ENCODE measurements at places on chromosomes 16 and 17. TPM values are rescaled to one million over a fixed set of nuclear protein-coding genes. Genes with fewer than 3 reads are reported as not detected.

TUBB3 gene
- total RNA-seq: 311 TPM

C1QTNF1 gene
- 1.7 TPM for total RNA-seq

SMIM5 gene
- not detected for total RNA-seq

- peaks cover 10% of the 10 kb centered on the region for H3K36me3 ChIP-seq
- peaks cover 21% of the 10 kb centered on the region for H3K4me1 ChIP-seq
- no peaks in the 10 kb centered on the region for H3K27me3 ChIP-seq
- H3K4me3 ChIP-seq: no peak overlapping the region
Measured at GRCh38 chr17:66313325-66313724, 10.9 kb downstream of the PRKCA start.

- no peaks in the 10 kb centered on the region for H3K36me3 ChIP-seq
- no peaks in the 10 kb centered on the region for H3K27me3 ChIP-seq
- H3K4me3 ChIP-seq: no peak overlapping the region
- H3K27ac ChIP-seq: no peak overlapping the region
- peaks cover 32% of the 10 kb centered on the region for H3K4me1 ChIP-seq
- DNase-seq: peak; percentile 42
Measured at GRCh38 chr16:57624044-57624688, 4.3 kb upstream of the ADGRG1 start.

DNA sequence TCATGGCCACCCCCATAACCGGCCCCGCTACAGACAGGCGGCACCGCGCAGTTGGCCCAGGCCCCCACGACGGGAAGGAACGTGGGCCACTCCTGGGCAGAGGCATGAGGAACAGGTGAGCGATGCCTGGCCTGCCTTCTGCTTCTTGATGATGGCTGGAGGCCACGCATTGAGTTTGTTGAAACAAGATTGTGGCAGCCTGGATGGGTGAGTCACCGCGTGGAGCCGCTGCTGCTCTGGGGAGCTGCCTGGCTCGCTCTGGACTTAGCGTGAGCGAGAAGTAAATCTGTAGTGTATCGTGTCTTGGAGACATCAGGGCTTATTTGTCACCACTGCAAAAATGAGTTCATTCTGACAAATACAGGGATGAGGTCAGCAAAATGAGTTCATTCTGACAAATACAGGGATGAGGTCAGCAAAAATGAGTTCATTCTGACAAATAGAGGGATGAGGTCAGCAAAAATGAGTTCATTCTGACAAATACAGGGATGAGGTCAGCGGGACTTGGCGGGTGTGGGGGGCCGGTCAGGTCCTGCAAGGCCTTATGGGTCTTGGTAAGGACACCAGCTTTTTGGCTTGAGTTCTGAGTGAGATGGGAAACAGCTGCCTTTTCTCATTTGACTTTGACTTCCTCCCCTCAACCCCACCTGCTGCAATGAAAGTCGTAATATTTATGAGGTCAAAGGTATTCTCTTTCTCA is 93.0 kb downstream of the SEC14L1 start:
- H3K27ac ChIP-seq: peak overlapping the region; percentile 17
- peaks cover 9% of the 10 kb centered on the region for H3K4me1 ChIP-seq
- no peaks in the 10 kb centered on the region for H3K27me3 ChIP-seq

DNA sequence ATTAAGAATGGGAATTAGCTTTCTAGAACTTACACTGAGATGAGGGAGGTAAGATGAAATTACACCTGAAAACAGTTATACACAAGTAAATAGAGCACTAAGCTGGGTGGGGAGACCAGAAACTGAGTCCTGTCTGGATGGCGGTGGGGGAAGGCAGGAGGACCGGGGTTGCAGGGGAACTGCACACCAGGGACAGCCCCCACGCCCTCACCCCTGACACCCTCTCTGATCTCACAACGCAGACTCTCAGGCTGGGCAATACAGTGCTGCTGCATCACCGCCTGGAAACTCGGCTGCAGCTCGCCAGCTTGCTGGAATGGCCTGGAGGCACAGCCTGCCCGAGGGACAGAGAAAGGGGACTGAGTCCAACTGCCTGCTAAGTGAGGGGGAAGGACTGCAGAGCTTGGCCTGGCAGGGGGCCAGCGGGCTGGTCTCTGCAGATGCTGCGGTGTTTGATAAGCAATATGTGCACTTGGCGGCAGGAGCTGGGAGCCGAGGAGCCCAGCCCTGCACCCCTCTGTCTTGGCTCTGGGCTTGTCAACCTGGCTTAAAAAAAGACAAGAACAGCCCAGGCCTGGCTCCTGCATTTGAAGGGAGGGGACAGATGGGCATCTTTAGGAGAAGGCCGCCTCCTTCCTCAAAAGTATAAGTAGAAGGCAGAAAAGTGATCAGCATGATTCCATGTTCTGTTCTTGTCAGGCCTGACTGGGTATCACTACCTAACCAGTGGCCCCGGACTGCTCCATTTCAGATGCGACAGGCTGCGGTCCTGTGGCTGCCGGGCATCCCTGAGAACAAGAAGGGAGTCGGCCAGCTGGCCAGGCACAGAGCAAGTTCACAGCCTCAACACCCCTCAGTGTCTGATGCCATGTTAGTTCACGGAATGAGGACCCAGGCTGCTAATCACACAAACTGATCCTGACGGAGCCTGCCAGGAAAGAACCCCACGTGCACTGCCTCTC is 30.2 kb downstream of the SPHK1 start:
- peak; percentile 69 for DNase-seq
- H3K36me3 ChIP-seq: peaks cover 7% of the 10 kb centered on the region
- H3K27me3 ChIP-seq: no peaks in the 10 kb centered on the region
- no peak overlapping the region for H3K4me3 ChIP-seq
- peaks cover 7% of the 10 kb centered on the region for H3K4me1 ChIP-seq

DNA sequence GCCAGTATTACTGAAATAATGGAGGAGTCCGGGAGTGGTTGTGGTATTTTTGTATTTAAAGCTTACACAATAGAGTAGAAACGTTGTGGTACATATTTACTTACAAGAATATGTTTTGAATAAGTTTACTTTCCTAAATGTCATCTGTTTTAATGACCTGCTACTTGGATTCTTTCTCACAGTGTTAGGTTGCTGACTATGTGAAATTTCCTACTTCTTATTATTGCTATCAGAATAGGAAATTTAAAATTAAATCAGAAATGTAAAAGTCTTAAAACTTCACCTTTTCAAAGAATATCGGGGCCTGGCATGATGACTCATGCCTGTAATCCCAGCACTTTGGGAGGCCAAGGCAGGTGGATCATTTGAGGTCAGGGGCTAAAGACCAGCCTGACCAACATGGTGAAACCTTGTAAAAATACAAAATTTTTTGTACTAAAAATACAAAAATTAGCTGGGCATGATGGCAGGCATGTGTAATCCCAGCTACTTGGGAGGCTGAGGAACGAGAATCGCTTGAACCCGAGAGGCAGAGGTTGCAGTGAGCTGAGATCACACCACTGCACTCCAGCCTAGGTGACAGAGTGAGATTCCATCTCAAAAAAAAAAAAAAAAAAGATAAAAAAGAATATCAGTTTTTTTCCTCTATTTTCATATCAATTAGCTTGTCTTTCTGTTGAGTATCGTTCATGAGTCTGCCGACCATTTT is 77.8 kb downstream of the VMP1 start:
- H3K27me3 ChIP-seq: no peaks in the 10 kb centered on the region
- no peak overlapping the region for H3K4me3 ChIP-seq
- no peaks in the 10 kb centered on the region for H3K36me3 ChIP-seq
- H3K4me1 ChIP-seq: peaks cover 16% of the 10 kb centered on the region
- peak overlapping the region; percentile 93 for H3K27ac ChIP-seq

DNA sequence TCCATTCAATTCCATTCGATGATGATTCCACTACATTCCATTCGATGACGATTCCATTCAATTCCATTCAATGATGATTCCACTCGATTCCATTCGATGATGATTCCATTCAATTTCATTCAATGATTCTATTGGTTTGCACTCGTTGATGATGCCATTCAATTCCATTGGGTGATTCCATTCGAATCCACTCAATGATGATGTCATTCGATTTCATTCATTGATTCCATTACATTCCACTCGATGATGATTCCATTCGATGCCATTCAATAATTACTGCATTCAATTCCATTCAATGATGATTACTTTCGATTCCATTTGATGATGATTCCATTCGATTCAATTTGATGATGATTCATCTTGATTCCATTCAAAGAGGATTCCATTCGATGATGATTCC is 1299.4 kb downstream of the TP53TG3F start:
- H3K4me1 ChIP-seq: no peaks in the 10 kb centered on the region
- H3K4me3 ChIP-seq: no peak overlapping the region
- no peaks in the 10 kb centered on the region for H3K36me3 ChIP-seq
- no peak overlapping the region for H3K27ac ChIP-seq
- no peak for DNase-seq

- no peaks in the 10 kb centered on the region for H3K36me3 ChIP-seq
- no peaks in the 10 kb centered on the region for H3K4me1 ChIP-seq
- no peak overlapping the region for H3K4me3 ChIP-seq
- DNase-seq: peak; percentile 69
Measured at GRCh38 chr16:64412578-64413280, 709.1 kb downstream of the CDH11 start.

GRCh38 chr16:17529982-17530760 is 59.4 kb upstream of the XYLT1 start:
- no peaks in the 10 kb centered on the region for H3K36me3 ChIP-seq
- H3K27ac ChIP-seq: no peak overlapping the region
- no peak overlapping the region for H3K4me3 ChIP-seq

DNA sequence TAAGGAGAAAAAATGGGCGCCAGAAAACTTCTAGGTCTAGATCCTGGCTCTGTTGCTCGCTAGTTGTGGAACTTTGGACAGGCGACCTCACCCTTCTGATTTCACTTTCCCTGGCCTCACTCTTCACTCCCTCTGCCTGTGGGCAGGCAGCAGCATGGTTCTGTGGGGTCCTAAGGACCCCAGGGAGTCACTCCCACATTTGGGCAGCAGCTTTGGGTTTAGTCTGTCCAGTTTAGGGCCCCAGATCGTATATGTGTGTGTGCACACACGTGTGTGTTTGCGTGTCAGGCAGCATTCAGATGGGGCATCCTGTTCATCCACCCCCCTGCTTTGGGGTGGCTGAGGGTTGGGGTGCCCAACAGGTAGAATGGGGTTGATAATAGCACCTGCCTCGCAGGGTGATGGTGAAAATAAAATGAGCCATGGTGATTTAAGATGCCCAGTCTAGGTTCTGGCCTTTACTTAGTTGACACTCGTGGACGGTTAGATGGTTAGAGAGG is 102.2 kb downstream of the RAB11FIP4 start:
- H3K27me3 ChIP-seq: peaks cover 89% of the 10 kb centered on the region
- no peaks in the 10 kb centered on the region for H3K4me1 ChIP-seq
- no peak for DNase-seq
- no peak overlapping the region for H3K27ac ChIP-seq
- no peak overlapping the region for H3K4me3 ChIP-seq

DNA sequence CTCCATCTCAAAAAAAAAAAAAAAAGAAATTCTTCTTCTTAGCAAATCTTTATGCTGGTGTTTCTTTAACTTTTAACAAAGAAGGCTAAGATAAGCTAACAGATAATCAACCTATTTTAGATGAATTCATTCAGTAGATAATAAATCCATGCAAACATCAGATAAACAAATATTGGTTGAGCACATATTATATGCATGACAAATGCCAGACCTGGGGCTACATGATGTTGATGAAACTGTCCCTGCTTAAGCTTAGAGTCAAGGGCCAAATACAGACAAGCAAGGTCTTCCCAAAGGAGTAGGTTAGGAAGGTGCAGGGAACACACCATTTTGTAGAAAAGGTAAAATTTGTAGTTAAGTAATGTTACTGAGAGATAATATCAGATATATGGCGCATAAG is 6.7 kb upstream of the MAP2K6 start:
- H3K27me3 ChIP-seq: no peaks in the 10 kb centered on the region
- DNase-seq: no peak
- H3K4me3 ChIP-seq: no peak overlapping the region
- H3K4me1 ChIP-seq: peaks cover 2% of the 10 kb centered on the region
- H3K36me3 ChIP-seq: no peaks in the 10 kb centered on the region

DNA sequence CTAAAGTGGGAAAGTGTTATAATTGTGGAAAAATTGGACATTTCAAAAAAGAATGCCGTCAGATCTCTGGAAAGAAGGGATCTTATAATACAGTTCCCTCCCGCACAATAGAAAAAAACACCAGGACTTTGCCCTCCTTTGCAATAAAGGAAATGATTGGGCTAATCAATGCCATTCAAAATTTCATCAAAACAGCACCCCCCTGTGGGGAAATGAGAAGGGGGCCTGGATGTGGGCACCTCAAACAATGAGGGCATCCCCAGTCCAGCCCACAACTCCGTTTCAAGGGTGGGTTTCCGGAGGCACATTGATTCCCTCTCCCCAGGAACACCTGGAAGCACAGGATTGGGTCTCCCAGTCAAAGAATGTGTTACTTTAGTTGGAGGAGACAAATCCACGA is 26.1 kb downstream of the CD300LG start:
- no peaks in the 10 kb centered on the region for H3K36me3 ChIP-seq
- H3K27ac ChIP-seq: no peak overlapping the region
- H3K4me3 ChIP-seq: no peak overlapping the region
- H3K27me3 ChIP-seq: peaks cover 43% of the 10 kb centered on the region
- no peaks in the 10 kb centered on the region for H3K4me1 ChIP-seq
- DNase-seq: no peak

- H3K4me3 ChIP-seq: no peak overlapping the region
- no peak overlapping the region for H3K27ac ChIP-seq
- no peaks in the 10 kb centered on the region for H3K4me1 ChIP-seq
- no peaks in the 10 kb centered on the region for H3K36me3 ChIP-seq
- no peak for DNase-seq
Measured at GRCh38 chr16:80097098-80097497, 443.7 kb upstream of the DYNLRB2 start.

GRCh38 chr17:2950846-2951245 is 112.6 kb downstream of the OR1D5 start:
- H3K27ac ChIP-seq: no peak overlapping the region
- no peaks in the 10 kb centered on the region for H3K27me3 ChIP-seq
- H3K4me1 ChIP-seq: peaks cover 3% of the 10 kb centered on the region
- no peak for DNase-seq
- H3K4me3 ChIP-seq: no peak overlapping the region
- H3K36me3 ChIP-seq: no peaks in the 10 kb centered on the region

DNA sequence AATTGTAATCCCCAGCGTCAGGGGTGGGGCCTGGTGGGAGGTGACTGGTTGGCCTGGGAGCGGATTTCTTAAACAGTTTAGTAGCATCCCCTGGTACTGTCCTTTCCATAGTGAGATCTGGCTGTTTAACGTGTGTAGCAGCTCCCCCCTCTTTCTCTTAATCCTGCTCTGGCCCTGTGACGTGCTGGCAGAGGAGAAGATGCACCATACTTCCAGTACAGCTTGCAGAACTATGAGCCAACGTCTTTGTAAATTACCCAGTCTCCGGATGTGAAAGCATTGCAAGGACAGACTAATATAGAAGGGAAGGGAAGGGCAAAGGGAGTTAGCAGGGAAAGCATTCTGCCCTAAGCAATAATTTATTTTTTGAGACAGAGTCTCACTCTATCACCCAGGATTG is 83.9 kb downstream of the RMI2 start:
- peaks cover 20% of the 10 kb centered on the region for H3K27me3 ChIP-seq
- H3K4me1 ChIP-seq: no peaks in the 10 kb centered on the region
- DNase-seq: no peak
- H3K36me3 ChIP-seq: no peaks in the 10 kb centered on the region
- H3K4me3 ChIP-seq: no peak overlapping the region
- no peak overlapping the region for H3K27ac ChIP-seq

GRCh38 chr17:45171338-45172231 is 9.9 kb downstream of the HEXIM2 start:
- no peak overlapping the region for H3K4me3 ChIP-seq
- peak overlapping the region; percentile 71 for H3K27ac ChIP-seq

Measured in IMR-90 (cell line).